ENCODE measurements at places on chromosomes 3 and 15.

DNA sequence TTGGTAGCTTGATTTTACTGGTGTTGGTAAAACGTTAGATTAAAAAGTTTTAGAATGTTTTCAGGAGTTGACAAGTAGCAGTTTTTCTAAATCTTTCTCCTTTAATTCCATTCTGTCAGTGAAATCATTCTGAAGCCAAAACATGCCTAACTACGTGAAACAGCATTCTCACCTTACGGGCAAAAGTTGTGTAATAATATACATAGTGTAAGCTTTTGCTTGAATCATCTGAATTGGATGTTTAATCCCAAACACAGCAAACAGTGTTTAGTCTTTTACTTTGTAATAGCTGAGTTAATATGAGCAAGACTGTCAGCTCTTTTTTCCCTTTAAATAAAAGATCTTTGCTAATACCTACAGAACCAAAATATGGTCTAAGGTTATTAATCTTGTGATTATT is 100.6 kb downstream of the CYP19A1 start:
- no peak for DNase-seq

DNA sequence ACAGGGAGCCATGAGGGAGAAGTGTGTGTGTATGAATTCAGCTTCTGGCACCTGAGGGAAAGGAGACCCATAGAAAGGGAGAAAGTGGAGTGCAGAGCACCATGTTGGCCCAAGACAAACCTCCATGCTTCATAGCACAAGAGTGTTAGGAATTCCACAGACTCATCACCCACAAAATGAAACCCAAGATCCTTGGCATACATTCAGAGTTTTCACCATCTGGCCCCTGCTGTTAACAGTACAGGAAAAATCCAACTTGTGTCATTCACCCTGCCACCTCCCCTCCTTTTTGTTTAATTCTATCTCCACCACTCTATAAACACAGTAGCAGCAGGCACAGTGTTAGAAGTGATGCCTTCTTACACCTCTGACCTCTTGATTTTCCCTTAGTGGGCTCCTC is 60.0 kb upstream of the MNS1 start:
- DNase-seq = no peak

GRCh38 chr3:80439490-80439889 is 671.7 kb upstream of the ROBO1 start:
- no peak for DNase-seq

GRCh38 chr3:6862880-6863195 is 1.9 kb downstream of the GRM7 start:
- no peak for DNase-seq

- no peak for DNase-seq
These were observed 425.2 kb downstream of the ZBTB20 start for GRCh38 chr3:114721864-114722263.

GRCh38 chr15:48965972-48966371 is 2.3 kb upstream of the SHC4 start:
- no peak for DNase-seq

DNA sequence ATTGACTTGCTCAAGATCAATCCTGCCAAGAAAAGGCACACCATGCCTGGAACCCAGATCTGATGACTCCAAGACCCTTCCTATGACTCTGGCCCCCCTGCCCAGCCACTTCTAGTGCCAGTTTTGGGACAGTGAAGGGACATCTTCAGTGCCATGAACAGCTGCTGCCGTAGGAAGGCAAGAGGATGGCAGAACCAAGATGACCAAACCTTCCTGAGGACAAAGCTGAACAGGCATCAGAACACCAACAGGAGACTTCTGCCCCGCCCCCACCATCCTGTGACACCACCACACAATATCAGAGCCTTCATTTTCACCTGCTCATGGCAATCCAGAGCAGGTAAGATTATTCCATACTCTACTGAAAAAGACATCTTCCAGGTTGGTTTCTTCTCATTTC is 33.0 kb downstream of the ZNF445 start:
- DNase-seq = no peak

DNA sequence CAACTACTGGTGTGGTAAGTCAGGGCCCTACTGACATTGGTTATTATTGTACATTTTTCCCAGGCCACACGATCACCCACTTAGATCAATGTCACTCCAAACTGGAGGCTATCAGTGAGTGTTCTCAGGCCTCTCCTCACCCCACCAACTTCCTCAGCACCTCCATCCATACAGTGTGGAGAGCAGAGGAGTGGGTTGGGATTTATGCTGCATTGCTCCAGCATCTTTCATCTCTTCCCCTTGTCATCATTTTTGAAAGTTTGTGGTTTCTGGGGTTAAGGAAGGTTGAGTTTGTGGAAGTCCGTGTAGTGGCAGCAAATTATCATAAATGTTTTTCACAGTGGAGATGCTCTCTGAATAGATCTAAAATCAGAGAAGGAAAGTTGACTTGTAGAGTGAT is 60.2 kb downstream of the TLNRD1 start:
- DNase-seq = no peak

DNA sequence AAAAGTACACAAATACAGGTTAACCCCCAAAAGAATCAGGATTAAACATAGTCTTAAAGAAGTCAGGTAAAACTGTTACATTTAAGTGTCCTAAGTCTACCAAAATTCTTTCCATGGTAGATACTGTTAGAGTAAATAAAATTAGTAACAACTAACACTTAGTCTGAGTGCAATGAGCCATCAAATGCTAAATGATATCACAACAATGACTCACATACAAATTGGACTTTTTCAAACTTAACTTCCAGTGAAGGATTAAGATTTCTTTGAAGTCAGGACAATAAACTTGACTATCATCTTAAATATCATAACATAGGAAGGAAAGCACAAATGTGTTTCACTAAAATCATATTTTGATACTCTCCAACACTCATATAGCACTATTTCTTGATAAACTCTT is 43.9 kb downstream of the ZNF148 start:
- no peak for DNase-seq

GRCh38 chr3:8650583-8651416 is 6.2 kb upstream of the SSUH2 start:
- no peak for DNase-seq

GRCh38 chr3:36447061-36447460 is 66.8 kb downstream of the STAC start:
- no peak for DNase-seq

DNA sequence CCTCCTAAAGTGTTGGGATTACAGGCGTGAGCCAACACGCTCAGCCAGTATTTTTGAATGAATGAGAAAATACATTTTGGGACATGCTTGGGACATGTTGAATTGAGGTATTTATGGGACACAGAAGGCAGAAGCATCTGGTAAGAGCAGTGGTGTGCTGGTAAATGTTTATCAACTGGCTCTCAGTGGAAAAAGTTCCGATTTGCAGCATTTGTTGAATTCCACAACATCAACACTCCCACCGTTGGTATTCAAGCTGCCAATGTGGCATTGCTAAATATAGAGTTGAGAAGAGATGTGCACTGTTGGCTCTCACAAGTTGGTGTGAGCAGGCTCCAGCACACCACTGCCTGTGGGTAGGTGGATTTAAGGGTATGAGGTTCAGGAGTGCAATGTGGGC is 35.8 kb upstream of the LRRFIP2 start:
- DNase-seq = no peak

DNA sequence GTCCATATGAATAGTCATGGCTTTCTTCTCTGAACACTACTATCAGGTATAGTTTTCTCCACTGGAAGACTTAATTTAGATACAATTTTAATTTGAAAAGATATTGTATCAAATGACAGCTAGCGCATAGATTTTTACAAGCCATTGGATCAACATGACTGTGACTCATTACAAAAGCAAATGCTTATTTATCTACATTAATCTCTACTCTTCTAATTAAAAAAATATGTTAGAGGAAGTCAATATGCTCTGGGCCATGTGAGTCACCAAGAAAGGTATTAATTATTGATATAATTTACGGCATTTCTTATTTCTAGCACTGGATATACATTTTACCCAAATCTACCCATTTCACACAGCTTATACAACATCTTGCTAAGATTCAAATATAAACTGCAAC is 800.3 kb upstream of the GBE1 start:
- no peak for DNase-seq

DNA sequence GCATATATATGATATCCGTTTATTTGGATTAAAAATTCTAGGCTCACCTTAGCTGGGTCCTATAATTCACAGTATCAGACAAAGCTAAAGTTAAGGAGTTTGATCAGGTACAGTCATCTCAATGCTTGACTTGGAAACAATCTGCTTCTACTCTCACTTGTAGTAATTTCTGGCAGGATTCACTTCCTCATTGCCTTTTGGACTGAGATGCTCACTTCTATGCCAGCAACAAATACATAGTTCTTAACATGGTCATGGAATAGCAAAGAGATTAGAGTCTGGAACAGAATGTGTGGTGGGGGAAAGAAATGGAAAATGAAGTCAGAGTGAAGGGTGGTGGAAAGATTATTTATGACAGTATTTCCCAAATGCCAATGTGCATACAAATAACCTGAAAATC is 693.6 kb downstream of the CADM2 start:
- no peak for DNase-seq

DNA sequence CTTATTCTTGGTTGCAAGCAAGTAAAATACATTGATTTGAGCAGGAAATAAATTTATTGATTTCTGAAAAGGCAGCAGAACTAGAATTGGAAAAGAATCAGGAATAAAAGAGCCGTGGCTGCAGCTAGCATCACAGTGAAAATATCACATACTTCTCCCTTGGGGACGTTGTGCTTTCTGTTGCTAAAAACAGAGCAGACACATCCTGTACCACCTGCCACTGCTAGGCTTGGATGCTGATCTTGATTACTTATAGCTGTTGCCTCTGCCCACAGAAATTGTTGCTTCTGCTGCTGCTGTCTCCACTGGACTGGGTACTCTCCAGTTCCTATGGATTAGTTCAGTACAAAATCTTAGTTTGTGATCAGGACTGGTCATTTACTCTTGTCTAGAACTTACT is 283.8 kb downstream of the C3orf38 start:
- no peak for DNase-seq

GRCh38 chr15:96038650-96039049 is 291.9 kb upstream of the NR2F2 start:
- DNase-seq = no peak

DNA sequence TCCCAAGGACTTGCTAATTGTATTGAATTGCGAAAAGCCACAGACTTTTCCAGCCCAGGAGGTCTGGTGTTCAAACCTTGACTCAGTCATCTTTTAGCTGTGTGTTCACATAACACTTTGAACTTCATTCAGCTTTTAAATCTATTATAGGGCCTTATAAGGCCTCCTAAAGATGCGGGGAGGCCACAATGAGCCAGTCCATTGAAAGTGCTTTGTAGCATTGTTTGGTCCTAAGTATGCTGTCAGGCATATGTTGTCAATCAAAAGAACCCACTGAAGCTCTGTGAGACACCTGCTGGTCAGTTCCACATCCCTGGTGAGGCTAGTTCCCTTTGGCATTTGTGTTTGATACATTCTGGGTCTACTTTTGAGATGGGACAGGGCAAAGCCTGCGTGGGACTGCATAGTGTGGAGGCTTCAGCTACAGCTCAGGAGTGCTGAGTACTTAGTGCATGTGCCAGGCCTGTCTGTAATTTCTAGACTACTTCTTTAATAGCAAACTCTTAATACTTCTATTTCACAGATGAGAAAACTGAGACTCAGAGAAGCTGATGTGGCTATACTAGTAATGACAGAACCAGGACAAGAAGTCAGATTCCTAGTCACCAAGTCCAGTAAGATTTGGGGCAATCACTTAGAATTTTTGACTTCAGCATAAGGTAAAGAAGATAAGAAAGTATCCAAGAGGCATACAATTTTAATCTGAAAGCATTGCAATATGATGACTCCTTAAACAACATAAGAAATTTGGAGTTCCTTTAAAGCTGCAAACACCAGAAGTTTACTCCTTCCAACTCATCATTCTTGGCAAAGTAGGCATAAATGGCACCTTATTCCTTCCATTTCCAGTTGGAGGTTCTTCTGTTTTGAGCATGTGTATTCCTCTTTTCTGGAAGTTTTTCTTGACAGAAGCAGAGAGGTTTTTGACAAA is 213.0 kb downstream of the PDCD6IP start:
- DNase-seq = no peak

GRCh38 chr3:72844436-72844993 is 3.7 kb downstream of the SHQ1 start:
- no peak for DNase-seq

- DNase-seq = no peak
These were observed 42.9 kb downstream of the CDIN1 start for GRCh38 chr15:36622197-36622795.

GRCh38 chr3:148066802-148067201 is 630.9 kb upstream of the AGTR1 start:
- no peak for DNase-seq

- no peak for DNase-seq
These were observed 280.3 kb downstream of the ZPLD1 start for GRCh38 chr3:102715030-102715697.

DNA sequence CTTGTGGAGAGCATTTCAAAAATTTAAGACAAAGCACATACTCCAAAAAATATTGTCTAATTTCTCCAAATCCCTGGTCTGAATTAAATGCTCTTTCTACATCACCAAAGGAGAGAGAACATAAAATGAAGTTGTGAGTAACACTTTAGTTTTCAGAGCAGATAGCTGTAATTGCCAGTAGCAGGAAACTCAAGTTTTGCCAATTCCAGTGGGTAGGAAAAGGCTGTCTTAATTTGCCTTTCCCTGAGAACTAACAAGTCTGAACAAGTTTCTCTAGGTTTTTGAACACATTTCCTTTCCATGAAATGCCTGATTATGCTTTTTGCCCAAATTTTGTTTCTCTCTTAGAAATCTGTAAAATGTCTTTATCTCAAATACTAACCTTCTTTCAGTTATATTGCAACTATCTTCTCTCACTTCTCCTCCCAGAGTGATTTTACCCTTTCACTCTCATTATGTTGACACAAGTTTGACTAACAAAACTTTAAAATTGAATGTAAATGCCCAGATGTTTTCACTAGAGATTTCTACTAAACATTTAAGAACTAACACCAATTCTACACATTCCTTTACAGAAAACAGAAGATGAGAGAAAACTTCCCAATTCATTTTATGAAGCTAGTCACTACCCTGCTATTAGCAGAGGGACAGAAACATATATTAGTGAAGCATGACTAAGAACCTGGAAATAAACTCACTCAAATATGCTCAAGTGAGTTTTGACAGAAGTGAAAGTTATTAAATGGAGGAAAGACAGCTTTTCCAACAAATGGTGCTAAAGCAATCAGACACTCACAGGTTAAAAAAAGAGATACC is 38.4 kb downstream of the RFX7 start:
- no peak for DNase-seq

GRCh38 chr3:127260826-127261555 is 26.9 kb downstream of the PRR20G start:
- DNase-seq = no peak

DNA sequence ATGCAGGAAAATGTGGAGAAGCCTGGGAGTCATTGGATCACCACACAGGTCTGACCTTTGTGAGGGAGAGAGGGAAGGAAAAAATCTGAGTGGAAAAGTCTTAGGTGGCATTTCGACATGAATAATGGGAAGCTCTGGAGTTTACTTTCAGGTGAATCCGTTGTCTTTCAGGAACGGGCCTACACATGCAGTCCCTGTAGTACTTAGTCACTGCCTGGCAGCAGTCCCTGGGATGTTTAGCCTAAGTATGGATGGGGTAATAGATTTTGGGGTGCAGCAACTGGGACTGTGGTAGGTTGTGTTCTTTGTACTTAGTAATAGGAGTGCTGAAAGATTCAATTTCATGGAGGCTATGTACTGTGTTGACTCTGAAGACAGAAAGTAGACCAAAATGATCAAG is 227.5 kb upstream of the EPHA3 start:
- no peak for DNase-seq

Measured in stimulated activated CD4-positive, alpha-beta T cell treated with anti-CD3 and anti-CD28 coated beads, Interleukin-12 subunit alpha, Interleukin-12 subunit beta, amount 100 ng/mL, for 24 hours (primary cell).